ENCODE measurements at places on chromosomes 11 and 22.

DNA sequence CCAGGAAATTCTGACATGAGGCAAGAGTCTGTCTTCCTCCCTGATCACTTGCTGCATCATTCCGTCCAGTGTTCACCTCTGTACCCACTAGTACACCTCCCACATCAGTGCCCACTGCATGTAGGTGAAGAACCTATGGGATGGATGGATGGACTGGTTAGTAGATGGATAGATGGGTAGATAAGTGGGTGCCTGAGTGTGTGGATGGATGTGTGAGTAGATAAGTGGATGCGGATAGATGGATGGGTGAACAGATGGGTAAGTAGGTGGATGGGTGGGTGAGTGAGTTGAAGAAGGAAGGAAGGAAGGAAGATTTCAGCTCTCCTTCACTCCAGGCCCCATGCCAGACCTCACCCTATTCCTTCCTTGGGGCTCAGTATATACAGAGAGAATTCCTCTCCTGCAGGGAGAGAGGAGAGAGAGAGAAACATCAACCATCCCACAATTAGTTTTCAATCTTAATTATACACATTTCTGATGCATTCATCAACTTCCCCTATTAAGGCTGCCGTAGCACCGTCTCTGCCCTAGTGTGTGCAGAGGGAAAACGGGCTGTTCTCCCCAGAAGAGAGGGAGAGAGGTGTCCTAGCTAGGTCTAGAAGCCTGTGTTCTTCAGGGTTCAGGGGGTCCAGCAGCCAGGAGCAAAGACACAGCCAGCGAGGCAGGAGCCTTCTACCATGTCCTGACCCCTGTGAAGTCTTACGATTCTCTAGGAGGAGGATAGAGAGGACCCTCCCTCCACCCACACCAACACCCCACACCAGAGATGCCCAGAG, 125.3 kb downstream of the BUD13 start:
- DNase-seq, result no peak

- no peak for DNase-seq
These were observed 359.1 kb downstream of the LUZP2 start for GRCh38 chr11:24855951-24856350.

- no peak for DNase-seq
These were observed 64.6 kb downstream of the GDPD4 start for GRCh38 chr11:77236901-77237300.

- no peak for DNase-seq
These were observed 1.4 kb upstream of the PRDM11 start for GRCh38 chr11:45145083-45145378.

- no peak for DNase-seq
These were observed 31.7 kb upstream of the TMEM135 start for GRCh38 chr11:87006035-87006434.

- DNase-seq, result peak; percentile 37
These were observed at the start of gene PRSS23 for GRCh38 chr11:86800076-86800959. TSS of gene PRSS23 (plus strand) at chr11:86800542. CDS start at chr11:86807644, 7,102 bp downstream.

GRCh38 chr22:24486501-24486921, 8.6 kb upstream of the UPB1 start:
- no peak for DNase-seq

GRCh38 chr11:68714060-68714856, 29.9 kb downstream of the GAL start:
- no peak for DNase-seq

- no peak for DNase-seq
These were observed 51.4 kb downstream of the PRR5L start for GRCh38 chr11:36347384-36347906.

DNA sequence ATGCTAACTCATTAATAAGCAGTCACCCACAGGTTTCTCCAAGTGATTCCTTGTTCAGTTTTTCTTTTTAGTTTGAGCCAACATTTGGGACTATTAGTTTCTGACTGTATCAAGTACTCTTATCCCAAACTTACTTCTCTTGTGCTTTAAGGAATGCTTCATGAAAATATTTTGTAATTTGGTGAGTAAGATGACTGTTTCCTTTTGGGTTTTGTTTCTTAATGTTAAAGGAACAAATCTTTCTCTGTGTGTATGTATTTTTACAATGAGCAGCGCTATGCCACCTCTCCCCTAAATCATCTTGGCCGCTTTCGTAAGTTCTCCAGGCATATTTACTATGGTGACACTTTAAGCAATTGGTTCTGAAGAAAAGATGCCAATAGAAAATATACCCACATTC, 72.4 kb downstream of the LDLRAD3 start:
- no peak for DNase-seq

GRCh38 chr11:116984186-116984585, 114.0 kb downstream of the SIK3 start:
- DNase-seq, result no peak

DNA sequence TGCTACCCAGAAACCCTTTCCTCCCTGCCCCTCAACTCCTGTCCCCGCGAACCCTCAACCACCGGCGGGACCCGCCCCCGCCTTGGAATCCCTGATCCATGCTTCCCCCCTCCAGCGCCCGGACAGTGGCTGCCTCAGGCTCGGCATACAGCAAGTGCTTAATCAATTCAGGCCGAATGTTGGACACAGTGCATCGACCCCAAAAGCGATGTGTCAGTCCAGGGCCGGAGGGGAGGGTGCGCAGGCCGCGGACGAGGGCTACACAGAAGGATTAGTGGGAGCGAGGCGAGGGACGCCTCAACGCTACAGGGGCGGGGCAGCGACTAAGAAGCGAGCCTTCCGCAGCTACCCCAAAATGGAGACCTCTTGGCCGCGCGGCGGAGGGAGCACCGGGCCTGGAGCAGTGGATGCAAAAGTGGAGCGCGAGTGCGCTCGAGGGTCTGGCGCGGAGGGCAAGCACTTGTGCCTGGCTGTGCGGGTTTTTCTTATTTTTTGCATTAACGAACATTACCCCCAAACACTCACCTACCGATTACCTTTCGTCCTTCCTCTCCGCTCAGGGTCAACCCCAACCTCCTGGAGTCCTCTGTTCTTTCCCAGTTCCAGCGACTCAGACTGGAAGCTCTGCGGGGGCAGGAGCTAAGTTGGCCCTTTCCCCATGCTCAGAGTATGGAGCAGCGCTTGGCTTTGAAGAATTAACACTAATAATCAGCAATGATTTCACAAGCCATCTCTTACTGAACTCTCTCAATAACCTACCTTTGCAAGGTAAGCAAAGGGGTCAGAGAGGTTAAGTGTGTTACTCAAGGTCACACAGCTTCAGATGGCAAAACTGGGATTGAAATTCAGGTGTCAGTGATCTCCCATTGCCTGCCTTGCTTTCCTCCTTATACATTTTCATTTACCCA, 30.0 kb upstream of the WNT11 start:
- DNase-seq, result no peak

- no peak for DNase-seq
These were observed 2.4 kb downstream of the PIM3 start for GRCh38 chr22:49962751-49963646.

DNA sequence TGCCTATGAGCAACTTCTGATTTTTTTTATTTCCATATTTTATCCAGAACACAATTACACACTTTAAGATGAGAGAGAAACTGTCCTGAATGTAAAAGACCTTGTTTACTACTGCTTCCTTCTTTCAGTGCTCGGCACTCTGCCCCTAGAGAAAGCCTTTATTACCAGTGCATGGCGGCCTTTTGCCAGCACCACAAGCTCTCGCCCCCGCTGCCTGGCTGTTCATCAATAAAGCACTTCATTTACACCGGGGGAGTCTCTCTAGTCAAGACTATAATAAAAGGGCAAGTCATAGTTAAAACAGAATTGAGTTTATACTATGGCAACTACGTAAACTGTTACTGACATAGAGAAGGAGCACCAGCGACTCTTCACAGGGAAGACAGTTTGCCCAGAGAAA, 259.5 kb downstream of the CADM1 start:
- DNase-seq, result no peak

- DNase-seq, result no peak
These were observed 42.0 kb downstream of the CECR2 start for GRCh38 chr22:17411213-17411612.

GRCh38 chr11:116263019-116263418, 509.8 kb downstream of the BUD13 start:
- DNase-seq, result no peak

DNA sequence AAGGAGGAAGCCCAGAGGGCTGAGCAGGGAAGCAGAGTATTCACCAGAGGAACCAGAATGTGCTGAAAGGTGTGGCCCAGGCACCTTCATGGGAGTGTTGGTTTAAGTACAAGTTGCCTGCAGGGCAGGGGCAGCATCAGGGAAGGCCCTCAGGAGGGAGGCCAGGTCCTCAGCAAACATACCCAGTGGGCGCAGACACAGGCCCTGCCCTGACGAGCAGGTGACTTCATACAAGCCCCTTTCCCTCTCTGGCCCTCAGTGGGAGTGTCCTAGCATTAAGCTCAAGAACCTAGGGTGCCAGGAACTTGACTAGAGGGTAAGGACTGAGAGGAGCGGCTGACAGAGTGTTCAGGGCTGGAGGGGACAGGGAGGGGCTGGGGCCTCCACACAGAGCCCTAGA, 7.5 kb upstream of the CASTOR1 start:
- no peak for DNase-seq

DNA sequence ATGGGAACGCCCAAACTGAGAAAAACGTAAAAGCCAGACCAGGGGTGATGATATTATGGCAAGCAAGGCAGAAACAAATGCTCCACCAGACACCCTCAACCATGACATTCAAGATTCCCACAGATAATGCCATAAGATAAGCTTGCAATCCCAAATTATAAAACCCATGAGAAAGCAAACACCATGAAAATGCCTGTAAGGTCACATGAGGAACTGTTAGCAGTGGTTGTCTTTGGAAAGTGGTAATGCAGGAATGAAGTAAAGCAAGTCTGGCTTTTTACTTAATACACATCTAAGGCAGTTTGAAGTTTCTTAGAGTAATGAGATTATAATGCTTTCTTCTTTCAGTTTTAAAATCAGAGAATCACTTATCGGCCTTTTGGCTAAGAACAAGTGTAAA, 111.0 kb downstream of the MN1 start:
- no peak for DNase-seq

DNA sequence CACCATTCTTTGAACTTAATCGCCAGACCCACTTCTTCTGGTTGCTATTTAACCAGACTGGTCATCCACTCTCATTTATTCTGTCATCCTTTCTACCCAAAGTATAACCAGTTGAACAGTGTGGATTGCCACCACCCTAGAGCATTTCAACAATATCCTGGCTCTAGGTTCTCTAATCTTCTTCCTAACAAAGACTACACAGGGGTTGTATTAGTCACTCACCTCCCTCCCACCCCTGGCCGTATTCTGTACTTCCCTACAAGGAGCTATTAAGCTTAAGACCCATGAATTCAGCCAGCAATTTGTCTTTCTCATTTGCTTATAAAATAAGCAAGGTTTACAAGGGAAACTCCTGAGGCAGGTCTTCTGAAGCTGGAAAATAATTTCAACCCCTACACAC, 46.9 kb upstream of the CEP126 start:
- no peak for DNase-seq
